OCI-M1 (cell line): ENCODE measurements at places on chromosomes 5 and 9.

- no peak for DNase-seq
Measured at GRCh38 chr5:74042959-74043358, 417.0 kb downstream of the ARHGEF28 start.

- DNase-seq = peak; percentile 52
Measured at GRCh38 chr5:123671042-123671441, 159.1 kb downstream of the CSNK1G3 start.

DNA sequence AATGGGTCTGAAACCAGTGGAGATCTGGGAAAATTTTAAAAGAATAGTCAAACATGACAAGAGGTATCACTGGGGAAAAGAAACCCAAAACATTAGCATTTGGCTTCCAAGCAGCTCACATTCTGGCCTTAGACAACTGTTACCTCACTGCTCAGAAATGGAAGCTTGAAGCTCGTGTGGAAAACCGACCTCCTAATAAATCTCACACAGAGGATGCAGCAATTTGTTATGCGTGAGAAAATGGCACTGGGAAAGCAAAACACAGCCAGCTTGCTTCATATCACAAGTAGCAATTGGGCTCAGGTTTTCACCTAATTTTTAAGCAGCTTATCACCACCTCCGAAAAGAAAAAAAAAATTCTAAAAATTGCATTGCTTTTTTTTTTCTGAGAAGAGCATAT is 103.3 kb upstream of the TAS2R1 start:
- no peak for DNase-seq

DNA sequence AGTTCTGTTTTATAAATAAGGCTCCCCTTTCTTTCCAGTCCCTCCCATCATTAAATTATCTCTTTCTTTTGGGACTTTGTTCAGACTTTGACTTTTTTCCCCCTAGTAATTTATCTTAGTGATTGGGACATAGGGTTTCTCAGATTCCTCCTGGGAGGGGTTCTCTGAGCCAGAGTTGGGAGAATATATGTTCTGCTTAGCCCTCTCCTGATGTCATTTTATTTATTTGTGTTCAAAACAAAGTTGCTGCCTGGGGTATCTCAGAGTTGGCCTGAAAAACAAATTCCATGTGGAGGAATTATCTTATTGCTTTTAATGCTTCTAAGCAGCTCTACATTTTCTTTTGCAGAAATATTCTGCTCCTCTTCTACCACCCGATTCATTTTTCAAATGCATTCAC is 211.0 kb downstream of the PCSK5 start:
- DNase-seq = no peak

- no peak for DNase-seq
Measured at GRCh38 chr5:146507428-146507827, 8.6 kb downstream of the GPR151 start.

GRCh38 chr5:100803397-100803796 is 99.7 kb downstream of the ST8SIA4 start:
- no peak for DNase-seq

DNA sequence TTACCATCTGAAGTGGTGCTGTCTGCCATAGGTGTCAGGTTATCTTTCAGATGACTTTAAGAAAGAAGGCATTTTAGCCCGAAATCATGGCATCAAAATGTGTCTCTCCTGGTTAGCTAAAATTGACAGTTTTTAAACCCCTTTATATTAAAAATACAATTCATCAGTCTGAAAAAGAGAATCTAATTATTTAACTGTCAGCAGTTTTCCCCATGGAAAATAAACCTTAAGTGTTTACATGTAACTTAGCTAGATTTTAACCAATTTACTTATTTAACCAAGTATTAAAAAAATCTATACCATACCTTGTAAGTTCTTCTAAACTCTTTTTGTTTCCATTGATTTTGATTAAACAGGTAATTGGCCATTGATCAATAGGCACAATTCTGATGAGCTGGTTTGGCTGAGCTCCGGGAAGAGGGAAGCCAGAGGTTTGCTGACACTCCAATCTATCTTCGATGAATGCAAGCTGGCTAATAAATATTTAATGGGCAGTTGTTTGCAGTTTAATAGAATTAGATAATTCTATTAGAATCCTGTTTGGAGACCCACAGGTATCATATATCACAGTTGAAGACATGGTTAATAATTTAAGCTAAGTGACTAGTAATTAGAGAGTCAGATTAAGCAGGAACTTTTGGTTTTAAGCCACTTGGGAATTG is 114.0 kb downstream of the MAT2B start:
- DNase-seq = no peak

DNA sequence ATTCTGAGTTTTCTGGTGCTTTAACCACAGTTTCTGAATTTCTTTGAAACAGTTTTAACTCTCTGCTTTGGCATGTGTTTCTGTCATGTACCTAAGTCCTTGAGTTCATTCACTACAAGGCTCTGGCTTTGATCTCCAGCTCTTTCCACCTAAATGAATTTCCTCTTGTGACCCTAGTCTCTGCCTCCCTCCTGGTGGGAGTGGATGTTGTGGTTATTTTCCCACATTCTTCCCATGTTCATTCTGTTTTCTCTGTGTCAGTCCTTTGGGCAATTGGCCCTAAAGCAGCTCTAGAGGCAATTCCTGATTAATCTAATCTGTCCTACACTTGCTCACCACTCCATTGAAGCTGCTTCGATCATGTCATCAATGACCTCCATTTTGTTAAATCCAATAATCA is 28.4 kb upstream of the DPYSL3 start:
- no peak for DNase-seq

- no peak for DNase-seq
Measured at GRCh38 chr9:134486143-134486591, 155.4 kb upstream of the COL5A1 start.

- DNase-seq = peak; percentile 82
Measured at GRCh38 chr5:59799668-59800346, 93.7 kb downstream of the PDE4D start.

DNA sequence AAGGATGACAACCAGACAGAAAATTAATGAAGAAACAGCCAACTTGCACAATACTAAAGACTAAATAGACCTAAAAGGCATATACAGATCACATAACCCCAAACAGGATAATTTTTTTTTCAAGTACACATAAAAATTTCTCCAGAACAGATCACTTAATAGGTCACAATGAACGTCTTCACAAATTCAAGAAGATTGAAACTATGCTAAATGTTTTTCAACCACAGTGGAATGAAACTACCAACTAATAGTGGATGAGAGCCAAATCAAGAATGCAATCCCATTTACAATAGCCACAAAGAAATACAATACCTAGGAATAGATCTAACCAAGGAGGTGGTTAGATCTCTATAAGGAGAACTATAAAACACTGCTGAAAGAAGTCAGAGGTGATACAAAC is 145.8 kb downstream of the TMEM232 start:
- DNase-seq = no peak

DNA sequence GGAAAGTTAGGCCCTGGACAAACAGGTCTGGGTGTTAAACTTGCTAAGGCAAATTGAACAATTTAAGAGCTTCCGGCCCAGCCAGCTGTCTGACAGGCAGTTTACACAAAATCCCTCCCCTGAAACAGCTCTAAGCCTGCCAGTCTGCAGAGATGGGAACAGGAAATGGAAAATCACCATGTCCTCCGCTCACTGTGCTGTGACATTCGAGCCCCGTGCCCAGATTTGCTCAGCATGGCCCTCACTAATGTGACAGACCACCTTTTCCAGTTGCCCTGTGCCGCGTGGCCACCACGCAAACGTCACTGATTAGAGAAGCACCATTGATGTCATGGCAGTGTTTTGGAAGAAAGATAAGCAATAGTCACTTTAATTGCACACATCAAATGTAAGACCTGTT is 41.0 kb downstream of the CCNJL start:
- no peak for DNase-seq
